ENCODE measurements at places on chromosomes 11 and 22.

DNA sequence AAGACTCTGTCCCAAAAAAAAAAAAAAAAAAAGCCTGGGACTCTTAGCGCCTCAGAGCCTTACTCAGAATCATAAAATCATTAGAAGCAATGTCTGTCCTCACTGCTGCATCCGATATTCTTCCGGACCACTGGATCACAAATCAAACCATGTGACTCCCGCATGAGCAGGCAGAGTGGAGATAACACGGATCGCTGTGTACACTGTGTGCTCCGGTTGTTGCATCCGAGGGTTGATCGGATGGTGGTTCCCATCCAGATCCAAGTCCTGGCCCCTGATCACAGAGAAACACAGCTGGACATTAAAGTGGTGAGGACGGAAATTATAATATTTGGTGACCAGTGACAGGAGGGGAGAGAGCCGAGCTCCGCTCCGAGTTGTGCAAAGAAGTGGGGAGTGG, 9.7 kb upstream of the TXNRD2 start:
- DNase-seq, result no peak

GRCh38 chr22:48186146-48186790, 1423.8 kb downstream of the TBC1D22A start:
- DNase-seq, result no peak

GRCh38 chr11:131829725-131830124, 459.3 kb downstream of the NTM start:
- no peak for DNase-seq

DNA sequence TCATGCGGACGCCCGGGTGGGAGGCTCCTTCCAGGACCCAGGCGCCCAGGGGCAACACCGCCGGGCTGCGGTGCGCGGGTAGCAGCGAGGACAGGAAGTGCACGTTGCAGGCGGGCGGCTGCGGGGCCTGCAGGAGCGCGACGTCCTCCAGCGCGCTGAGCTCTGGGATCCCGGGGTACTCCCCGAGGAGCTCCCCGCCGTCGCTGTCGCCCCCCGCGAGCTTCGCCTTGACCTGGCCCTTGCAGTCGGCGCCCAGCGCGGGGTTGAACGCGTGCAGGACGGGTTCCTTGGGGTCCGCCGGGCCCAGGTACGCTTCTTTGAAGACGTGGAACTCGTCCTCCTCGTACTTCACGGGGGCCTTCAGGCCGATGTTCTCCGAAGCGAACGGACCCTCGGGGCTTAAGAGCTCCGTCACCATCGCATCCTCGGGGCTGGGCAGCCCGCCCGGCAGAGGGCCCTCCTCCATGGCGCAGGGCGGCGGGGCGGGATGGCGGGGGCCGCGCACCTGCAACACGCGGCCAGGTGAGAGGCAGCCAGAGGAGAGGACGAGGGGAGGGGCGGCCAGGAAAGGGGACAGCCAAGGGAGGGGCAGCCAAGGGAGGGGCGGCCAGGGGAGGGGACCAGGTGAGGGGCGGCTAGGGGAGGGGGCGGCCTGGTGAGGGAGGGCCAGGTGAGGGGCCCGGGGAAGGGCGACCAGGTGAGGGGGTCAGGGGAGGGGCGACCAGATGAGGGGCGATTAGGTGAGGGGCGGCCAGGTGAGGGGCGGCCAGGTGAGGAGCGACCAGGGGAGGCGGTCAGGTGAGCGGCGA, 921 bp downstream of the TESMIN start:
- DNase-seq, result no peak

DNA sequence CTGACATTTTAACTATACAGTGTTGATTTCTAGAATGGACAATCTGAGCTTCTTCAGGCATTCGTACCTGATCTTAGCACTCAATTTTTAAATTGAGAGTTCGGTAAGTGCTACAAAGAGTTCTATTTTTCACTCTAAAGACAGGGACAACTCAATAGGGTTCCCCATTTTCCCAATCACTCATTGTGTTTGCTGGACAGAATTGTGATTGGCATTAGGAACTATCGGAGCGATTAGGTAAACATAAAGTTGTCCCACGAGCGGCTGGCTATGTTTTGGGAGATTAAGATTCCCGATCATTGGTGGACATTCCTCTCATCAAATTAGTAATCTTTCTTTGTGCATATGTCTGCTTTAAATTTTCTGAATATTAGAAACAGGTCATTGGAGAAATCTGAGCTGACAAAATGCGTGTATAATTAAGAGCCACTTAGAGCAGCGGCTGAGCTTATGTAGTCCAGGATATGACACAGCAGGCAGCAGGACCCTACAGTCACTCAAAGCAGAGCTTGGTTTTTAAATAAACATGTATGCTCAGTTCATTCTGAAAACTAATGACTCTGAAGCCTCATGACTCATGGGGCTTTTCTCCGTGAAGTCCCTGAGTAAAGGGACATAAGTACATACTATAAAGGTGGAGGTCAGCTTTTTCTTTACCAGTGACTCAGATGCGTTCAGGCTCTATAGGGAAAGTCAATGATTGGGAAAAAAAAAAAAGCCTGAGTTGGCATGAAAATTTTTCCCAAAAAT, 109.4 kb downstream of the GRIA4 start:
- DNase-seq, result peak; percentile 41

- DNase-seq, result no peak
Observed at GRCh38 chr11:33930317-33931021, 38.6 kb upstream of the LMO2 start.

GRCh38 chr11:95716266-95716665, 73.3 kb downstream of the FAM76B start:
- DNase-seq, result no peak

DNA sequence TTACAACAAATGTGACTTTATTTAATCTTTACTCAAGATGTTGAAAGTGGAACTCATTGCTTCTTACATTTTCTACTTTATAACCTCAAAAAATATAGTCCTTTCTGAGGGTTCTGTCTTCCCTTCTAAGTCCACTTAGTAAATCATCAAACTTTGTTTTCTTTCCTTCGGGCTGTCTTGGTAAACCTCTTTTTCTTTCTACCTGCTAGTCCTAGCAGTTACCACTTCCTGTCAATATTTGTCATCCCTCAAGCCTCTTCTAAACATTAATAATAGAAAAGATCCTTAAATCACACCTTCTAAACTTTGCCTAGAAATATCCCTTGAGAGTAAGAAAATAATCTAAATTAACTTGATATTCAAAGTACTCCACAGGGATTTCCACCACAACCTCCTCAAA, 580.4 kb downstream of the CNTN5 start:
- DNase-seq, result no peak

- DNase-seq, result no peak
Observed at GRCh38 chr11:73229896-73230875, 12.1 kb downstream of the P2RY2 start.

GRCh38 chr11:71432761-71433647, 15.2 kb downstream of the DHCR7 start:
- DNase-seq, result no peak

DNA sequence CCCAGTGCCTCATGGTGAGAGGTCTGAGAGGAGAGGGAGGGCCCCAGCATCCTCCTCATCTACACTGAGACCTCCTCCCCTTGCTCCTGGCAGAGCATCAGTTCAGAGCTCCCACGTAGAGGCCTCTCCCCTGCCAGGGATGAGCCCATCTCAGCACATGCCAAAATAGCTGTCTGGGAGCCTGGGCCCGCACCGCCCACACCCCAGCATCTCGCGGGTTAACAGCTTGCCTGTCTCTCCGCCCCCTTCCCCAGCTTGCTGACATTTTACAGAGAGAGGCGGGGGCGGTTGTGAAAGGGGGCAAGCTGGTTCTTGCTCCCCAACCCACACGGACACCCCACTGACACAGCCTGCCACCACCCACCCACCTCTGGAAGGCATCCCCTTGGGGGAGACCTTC, 6.4 kb downstream of the DGKZ start:
- DNase-seq, result no peak

DNA sequence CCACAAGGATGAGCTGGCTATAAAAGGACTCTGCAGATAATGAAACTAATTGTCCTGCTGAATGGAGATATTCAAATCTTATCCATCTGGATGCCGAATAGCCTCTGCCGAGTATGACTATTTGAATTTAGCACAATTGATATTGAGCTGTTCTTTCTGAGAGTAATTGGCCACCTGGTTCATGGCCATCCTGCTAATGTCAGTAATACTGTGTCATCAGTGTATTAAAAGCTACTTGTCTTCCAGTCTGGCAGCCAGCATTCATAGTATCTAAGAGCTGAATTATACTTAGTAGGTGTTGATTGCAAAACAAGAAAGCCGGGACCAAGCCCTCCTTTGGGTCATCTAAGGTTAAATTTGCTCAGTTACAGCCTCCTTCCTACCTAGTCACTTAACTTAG, 310.7 kb upstream of the NCAM1 start:
- DNase-seq, result no peak

- DNase-seq, result no peak
Observed at GRCh38 chr11:9868641-9869040, 204.8 kb downstream of the SWAP70 start.

DNA sequence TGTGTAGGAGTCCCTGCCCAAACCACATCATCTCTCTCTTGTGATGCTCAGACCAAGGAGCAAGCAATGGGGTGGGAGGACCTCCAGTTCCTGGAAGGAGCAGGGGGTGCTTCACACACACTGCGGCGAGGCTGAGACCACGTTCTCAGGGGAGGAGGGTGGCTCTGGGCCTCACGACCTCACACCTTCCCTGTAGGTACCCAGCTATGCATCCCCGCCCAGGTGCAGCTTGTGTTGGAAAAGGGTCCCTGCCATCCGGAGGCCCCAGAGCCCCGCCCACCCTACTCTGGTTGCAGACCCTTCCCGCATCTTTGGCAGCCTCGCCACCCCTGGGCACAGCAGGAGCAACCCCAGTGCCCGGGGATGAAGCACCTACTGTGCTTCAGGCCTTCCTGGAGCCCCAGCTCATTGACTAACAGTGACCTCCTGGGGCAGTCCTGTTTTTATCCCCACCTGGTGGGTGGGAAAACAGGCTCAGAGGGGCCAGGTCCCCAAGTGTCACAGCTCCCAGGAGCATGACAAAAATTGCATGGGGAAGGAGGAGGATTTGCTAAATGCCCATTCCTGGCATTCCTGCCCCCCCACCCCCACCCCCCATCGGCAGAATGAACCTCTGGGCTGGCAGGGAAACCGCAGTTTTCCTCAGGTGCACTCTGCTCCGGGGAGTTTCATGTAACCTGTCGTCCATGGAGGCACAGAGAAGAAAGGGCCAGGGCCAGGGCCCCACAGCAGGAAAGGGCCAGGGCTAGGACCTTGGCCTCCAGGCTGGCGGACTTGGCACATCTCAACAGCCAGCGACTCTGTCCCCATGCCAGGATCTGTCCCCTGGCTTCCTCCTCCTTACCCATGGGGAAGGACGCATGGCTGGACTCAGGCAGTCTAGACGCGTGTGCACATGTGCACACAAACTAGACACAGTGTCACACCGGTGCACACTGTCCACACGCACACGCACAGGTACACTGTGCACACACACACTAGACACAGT, 81.0 kb downstream of the IGLL1 start:
- no peak for DNase-seq

DNA sequence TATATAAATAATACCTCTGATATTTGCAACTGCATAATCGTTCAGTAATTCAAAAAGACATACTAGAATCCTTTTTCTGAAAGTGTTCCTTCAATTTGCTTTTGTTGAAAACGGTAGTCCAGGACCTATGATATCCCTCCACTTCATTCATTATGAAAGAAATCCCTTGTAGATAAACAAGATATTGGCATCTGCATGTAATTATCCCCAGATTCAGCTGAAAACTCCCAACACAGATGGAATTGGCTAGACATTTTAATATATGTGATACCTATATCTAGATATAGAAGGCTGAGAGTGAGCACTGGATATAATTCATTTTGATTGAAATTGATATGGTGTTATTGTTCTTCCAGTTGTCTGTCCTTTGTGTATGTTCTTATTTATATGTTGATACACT, 109.4 kb downstream of the MSANTD4 start:
- no peak for DNase-seq

DNA sequence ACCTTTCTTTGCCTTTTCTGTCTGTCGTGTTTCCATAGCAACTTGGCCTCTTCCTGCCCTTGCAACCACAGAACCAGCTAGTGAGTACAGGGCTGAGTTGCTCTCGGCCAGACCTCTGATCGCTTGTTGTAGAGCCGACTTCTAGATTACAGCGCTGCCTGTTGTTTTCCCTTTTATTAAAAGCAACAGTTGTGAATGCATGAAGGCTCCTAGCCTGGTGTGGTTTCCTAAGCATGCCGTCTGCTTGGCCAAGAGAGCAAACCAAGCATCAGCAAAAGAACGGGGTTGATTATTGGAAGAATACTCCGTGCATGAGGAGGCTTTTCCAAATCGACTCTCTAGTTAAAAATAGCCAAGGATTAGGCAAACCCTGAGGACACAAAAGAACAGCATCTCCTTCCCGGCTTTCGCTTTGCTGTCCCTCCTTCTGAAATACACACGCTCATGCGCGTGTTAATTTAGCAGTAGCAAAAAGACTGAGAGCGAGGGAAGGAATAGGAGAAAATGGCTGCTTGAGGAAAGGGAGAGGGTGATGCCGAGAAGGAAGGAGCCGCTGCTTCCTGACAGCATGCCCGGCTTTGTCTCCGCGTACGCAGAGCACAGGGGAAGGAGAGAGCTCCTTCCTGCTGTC, 71.5 kb upstream of the TTC12 start:
- DNase-seq, result no peak

- DNase-seq, result no peak
Observed at GRCh38 chr22:26748845-26749244, 91.5 kb downstream of the MIAT start.

DNA sequence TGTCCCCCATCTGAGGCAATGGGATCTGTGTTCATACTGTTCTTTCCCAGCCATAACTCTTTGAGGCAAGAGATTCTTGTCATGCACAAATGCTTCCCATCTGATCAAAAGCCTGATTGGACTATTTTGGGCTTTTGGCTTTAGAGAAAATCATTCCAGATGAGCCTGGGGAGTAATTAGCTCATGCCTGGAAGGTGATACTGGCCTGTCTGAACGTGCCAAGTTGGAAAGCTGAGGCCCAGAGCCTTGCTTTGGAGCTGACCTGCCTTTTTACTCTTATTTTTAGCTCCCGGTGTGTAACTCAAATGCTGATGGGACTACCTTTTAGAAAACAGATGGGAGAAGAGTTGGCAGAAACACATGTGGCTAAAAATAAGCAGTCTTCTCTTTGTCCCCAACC, 105.0 kb downstream of the DBX1 start:
- DNase-seq, result no peak

- no peak for DNase-seq
Observed at GRCh38 chr11:77879218-77879617, 58.3 kb downstream of the AAMDC start.

GRCh38 chr22:50713571-50714056, 24.4 kb upstream of the ACR start:
- DNase-seq, result no peak

DNA sequence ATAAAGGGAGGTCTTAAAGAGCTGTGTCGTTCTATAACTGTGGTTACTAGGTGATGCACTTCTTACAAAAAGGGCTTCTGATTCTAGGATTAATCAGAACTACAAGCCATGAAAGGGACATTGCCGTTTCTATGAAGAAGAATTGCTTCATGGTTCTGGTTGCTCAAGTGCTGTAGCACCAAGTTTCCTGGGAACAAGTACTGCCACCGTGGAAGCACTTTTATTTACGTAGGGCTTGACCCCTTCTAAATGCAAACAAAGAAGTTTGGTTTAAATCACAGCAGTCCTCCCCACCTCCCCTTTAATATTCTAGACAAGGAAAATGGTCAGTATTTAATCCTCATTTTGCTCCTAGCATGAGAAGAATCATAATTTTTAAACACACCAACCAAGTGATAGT, 9.8 kb downstream of the YAP1 start:
- no peak for DNase-seq
